Cortex of kidney (tissue), 1 donor: ENCODE measurements at places on chromosomes 16 and 17.

DNA sequence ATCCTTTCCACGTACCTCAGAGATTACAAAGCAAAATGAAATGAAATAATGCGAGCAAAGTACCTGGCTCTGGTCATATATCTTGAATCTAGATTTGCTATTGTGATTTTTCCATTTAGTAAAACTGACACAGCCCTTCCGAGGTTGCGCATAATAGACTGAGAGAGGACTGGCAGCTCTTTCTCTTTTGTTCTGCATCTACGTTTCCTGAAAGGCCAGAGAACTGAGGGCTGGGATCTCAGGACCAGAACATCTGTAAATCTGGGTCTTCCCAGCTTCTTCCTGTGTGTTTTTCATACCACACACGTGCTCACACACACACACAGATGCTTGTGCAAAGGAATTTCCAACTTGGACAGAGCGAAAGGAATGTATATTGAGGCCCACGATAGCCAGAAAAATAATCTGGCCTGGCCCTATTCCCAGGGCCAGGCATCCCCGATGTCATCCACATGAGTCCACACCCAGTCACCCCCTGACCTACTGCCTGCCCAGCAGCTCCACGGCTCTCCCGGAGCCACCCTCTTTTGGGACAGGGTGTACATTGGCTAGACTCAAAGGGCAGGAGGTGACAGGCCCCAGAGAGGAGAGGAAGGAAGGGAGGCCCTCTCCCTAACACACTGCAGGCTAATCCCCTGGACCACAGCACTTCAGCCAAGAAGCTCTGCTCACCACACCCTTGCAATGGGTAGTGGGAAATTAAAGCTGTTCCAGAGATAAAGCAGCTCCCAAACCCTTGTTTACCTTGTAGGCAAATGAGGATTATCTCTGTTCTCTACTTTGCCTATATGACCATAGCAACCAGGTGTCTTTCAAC, 41.8 kb downstream of the NOL11 start:
- no peak for DNase-seq

- no peak for DNase-seq
Measured at GRCh38 chr16:87570938-87571867, 31.1 kb upstream of the JPH3 start.

DNA sequence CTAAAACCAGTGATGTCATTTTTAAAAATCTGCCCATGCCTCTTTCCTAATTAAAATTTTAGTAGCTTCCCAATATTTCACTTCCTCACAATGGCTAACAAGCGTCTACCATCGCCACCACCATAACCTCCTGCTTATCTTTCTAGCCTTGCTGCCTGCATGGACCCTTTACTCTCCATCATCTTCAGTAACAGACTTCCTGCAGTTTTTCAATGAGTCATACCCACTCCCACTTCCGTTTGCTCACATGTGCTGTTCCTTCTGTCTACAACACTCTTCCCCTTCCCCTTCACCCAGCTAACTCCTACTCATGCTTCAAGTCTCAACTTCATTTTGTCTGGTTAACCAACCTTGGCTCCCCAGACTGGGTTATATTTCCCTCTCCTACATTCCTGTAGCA, 12.8 kb upstream of the SKAP1 start:
- no peak for DNase-seq

DNA sequence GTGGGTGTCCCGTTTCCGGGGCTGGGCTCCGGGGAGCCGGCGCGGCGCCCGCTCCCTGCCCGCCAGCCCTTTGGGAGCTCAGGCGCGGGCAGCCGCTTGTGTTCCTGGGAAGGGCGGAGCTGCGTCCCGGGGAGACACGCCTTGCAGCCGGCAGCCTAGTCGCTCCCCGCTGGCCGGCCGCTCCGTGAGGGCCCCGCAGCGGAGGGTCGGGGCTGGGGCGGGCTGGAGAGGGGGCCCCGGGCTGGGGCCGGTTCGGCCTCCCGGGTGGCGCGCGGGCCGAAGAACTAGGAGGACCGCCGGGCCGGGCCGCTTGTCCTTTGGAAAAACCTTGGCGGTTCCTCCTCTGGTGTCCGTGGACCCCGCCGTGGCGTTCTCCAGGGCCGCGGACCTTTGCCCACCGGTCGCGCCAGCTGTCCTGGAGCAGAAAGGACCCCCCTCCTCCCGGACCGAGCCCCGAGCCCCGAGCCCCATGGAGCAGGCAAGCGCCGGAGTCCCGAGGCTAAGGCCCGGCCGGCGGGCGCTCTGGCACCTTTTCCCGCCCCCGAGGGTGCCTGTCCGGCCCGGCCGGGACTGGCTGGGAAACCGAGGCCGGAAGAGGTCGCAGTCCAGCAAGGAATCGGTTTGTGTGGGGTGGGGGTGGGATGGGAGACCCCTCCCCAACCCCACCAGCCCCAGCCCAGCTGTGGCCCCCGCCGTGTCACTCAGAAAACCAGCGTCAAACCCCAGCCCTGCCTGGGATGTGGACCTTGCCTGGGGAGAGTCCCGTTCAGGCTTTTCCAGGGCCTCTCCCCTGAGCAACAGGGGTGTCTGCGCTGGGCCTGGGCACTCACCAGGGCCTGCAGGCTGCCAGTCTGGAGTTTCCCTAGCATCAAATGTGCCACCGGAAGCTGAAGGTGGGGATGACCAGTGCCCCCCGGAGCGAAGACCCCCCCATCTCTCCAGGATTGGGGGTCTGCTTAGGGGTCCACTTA, 6.8 kb upstream of the TBC1D3B start:
- DNase-seq = no peak

DNA sequence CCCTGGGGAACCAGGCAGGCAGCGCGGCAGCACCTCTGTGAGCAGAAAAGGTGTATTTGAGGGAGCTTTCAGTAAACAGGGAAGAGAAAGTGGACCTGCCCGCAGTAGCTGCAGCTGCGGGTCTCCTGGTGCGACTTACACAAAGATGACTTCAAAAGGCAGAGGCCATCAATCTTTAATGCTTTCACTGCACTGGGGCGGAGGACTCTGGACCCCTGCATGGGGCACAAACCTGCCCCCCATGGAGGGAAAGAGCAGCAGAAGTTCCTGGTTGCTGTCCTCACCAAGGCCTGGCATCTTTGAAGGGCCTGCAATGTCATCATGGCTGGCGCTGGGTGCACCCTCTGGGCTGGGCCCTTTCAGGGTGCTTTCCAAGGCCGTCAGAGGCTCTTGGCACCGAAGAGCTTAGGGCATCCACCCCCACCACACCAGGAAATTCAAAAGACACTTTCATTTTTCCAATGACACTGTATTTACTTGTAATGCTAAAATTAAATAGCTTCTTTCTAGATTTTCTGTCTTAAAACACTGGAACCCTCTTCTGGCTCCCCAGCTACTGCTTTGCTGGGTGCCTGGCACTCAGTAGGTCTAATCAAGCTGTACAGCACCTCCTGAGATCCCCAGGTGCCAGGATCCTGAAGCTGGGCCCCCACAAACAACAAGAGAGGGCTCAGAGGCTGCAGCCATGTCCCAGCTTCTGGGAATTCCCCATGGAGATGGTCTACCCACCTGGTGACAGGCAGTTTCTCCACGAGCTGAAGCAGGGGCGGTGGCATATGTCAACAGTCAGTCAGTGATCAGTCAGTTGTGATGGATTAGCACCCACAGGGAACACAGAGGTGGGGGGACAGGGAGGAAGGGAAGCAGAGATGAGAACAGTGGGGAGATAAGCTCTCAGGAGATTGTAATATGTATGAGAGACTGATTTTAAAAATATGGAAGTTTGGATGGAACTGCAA, 2.1 kb upstream of the CACNG1 start:
- DNase-seq = no peak

GRCh38 chr16:59259950-59260319, 525.8 kb upstream of the GOT2 start:
- DNase-seq = no peak

GRCh38 chr16:50460538-50461399, 87.4 kb upstream of the NKD1 start:
- DNase-seq = no peak

- no peak for DNase-seq
Measured at GRCh38 chr17:50931144-50931908, 65.2 kb upstream of the TOB1 start.

DNA sequence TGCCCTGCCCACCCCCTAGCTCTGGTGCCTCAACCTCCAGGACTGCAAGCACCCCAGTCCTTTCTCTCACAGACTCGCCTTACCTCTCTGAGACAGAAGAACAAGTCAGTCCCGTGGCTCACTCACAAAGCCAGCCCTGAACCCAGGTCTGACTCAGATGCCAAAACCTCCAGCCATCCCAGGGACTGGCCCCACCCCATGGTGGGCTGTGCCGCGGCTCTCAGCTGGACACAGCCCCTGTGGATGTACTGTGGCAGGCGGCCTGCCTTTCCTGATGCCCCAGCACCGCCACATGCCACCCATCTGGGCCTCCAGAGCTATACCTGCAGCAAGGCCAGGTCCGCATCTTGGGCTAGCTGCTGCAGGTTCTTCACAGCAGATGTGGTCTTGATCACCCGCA, 19.8 kb downstream of the MPG start:
- no peak for DNase-seq

GRCh38 chr16:23255000-23255399, 47.1 kb upstream of the SCNN1B start:
- no peak for DNase-seq

GRCh38 chr17:7216242-7217112, 3.2 kb downstream of the DLG4 start:
- no peak for DNase-seq

DNA sequence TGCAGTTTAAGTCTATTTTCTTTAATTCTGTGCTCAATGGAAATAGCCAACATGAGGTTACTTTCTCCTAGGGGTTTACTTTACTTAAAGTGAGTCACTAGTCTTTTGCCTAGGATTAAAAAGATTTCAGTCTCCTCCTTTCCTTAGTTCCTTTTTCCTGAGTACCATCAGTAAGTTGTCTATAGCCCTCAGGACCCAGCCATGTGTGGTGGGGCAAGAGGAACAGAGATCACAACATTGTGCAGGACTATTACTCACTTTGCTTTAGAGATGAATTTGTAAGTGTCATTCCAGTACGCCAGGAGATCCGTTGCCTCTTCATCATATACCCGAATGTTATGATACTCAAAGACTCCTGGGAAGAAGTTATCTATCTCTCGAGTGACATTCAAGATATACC, 27.7 kb upstream of the CORO6 start:
- no peak for DNase-seq

DNA sequence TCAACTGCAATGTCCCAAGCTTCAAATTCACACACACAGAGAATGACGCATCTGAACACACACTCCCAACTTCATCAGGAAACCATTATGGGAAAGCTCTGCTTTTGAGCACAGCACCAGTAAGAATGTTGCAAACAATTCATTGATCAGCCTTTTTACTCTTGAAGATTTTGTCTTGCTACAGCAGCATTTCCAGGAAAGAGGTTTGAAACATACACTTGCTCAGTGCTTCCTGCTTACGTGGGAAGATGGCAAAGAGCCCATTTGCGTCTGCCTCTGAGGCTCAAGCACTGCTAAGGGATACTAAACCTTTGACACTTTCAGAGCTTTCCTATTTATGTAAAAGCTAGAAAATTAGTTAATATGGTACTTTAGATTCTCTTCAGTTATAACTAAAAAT, 77.2 kb upstream of the MON1B start:
- no peak for DNase-seq

DNA sequence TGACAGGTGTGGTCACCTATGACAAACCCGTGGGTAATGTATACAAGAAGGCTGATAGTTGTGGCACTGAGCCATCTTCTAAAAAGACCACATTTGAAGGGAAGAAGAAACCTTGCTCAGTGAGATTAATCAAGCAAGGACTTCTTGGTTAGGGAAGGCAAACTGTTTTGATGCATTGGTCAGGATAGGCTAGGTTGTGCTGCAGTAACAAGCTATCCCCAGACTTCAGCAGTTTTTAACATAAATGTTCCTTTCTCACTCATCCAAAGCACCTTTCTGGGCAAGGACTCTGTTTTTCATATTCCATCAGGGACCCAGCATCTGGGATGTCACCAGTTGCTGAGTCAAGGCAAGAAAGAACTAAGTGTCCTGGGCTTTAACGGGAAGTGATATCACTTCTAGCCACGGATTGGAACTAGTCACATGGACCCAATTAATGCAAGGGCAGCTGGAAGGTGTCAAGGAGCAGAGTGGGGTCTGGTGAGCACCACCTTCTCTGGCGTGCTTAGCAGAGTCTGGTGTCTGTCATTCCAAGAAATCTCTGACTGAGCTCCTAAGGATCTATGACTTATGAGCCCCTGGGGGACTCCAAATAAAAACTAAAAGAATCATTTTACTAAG, 52.0 kb upstream of the CCL2 start:
- DNase-seq = no peak

DNA sequence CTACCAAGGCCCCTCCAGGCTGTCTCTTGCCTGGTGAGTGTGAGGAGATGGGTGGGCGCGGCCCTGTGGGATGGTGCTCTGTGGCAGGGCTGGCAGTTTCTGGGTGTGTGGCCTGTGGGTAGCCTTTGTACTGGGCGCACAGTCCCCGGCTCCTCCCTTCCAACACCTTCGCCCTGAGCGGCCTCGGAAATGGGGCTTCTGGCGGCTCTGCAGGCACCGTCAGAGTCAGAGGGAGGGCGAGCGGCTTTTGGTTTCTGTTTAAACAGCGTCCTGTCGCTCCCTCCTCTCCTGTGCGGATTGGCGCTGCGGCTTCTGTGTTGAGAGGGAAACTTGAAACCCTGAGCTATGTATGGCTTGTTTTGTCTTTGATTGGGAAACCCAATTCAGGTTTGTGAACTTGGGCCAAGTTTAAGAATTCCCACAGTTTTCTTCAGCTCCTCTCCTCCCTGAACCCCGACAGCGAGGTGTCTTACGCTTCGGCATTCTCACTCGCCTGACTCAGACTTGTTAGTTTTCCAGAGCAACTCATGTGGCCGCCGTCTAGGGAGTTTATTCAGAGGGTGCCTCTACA, 8.3 kb upstream of the ZNF750 start:
- DNase-seq = no peak
